Fibroblast of skin of left biceps (primary cell): ENCODE measurements at places on chromosomes 13 and 19.

GRCh38 chr19:50269653-50270052 is 59.5 kb downstream of the KCNC3 start:
- no peak for DNase-seq

DNA sequence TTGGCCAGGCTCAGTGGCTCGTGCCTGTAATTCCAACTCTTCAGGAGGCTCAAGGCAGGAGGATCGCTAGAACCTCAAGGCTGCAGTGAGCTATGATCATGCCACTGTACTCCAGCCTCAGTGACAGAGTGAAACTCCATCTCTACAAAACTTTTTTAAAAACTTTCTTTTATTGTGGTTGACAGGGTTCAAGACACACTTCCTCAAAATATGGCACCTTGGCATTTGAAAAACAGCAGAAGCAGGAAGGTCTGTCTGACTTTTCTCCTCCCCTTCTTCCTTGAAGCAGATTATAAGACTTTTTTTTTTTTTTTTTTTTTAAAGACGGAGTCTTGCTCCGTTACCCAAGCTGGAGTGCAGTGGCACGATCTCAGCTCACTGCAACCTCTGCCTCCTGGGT is 100.3 kb downstream of the TM9SF2 start:
- no peak for DNase-seq

DNA sequence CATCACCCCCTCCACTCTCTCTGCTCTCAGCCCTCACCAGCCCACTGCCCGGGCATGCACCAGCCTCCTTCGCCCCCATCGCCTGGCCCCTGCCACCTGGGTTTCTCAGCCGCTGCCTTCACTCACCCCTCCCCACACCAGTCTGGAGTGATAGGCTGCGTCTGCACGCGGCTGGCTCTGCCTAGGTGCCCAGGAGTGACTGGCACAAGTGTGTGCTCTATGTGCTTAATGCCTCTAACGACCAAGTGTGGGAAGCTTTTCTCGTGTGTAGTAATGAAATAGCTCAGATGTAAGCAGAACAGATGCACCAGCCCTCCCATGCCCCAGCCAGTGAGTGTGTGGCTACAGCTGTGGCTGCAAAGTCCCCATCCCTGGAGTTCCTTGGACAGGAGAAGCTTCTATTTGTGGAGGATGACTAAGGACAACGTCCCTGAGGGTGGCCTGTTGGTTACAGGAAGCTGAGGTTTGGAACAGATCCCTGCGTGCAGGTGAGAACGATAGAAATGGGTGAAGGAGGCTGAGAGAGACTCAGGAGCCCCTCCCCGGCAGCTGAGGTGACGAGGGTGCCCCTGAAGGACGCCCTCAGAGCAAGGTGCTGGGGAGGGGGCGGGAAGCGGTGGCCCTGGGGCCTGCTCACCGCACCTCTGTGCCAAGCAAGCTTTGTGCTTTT is 35.6 kb downstream of the ATP11A start:
- DNase-seq, result no peak

DNA sequence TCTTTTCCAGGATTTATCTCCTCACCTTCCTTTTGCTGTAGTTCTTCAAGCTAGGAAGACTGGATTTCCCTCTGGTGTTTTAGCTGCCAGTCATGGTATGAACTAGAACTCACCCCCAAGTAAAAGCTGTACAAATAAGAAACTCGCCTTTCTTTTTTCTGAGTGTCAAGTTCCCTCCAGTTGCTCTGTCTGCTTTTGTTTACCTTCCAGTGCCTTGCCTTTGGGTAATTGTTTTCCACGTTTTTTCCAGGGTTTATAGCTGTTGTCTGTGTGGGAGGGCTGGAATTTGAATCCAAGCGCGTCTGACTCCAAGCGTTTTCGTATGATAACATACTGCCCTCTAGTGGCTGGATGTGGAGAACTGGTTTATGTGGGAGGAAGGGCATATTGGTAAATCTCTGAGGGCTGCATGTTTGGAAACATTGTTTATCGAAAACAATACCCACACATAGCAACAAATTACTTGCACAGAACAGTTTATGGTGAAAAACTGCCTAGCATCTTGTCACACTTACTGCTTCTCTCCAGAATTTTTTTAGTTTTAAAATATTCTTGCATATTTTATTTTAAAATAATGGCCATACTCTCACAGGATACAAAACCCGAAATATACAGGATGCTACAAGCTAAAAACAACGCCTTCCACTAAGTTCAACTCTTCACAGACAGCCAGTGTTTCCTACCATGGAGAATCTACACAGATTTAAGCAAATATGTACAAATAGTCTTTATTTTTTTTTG is 19.2 kb downstream of the RCN3 start:
- peak; percentile 66 for DNase-seq

- no peak for DNase-seq
Observed at GRCh38 chr19:3357992-3358688, 8.2 kb upstream of the NFIC start.

GRCh38 chr19:15155296-15155695 is 45.5 kb downstream of the NOTCH3 start:
- no peak for DNase-seq

GRCh38 chr19:42311657-42312056 is 1.5 kb upstream of the TMEM145 start:
- DNase-seq, result no peak

- peak; percentile 77 for DNase-seq
Observed at GRCh38 chr19:46346821-46347571, at the start of gene PPP5C. TSS of gene PPP5C (plus strand) at chr19:46347087. CDS start at chr19:46347097, 10 bp downstream.

- DNase-seq, result no peak
Observed at GRCh38 chr19:49912965-49913685, 15.9 kb upstream of the ATF5 start.
